ENCODE measurements at places on chromosomes 3 and 15.

DNA sequence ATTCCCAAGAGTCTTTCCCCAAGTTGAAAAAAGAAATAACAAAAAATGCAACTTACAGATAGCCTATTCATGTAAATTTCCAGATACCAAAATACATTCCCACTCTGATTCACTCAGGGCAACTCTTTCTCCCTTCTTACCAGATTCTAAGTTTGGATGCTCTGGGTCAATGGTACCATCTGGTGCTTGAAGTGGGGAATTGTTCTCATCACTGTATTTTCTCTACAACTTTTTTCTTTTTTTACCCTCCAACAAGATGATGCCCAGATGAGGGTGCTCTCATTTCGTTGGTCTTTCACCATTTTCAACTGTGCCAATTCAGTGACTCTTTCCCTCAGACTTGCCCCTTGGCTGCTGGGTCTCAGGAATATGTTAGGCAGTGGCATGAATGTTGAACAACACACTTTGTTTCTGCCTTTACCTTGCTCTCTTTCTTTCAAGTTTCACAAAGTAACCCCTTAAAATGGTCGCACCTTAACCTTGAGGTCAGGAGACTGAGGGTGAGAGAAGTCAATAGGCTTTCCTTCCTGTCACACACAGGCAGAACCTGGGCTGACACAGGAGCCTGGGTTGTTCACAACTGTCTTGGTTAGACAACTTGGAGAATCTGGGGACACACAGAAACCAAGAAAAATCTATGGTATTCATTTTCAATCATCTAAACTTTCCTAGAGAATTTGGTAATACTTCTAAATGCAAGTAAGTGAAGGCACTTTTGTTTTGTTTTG lies 330.7 kb upstream of the SLCO3A1 start:
- DNase-seq, result no peak

GRCh38 chr3:43695443-43695842 lies 4.7 kb downstream of the ABHD5 start:
- DNase-seq, result no peak

DNA sequence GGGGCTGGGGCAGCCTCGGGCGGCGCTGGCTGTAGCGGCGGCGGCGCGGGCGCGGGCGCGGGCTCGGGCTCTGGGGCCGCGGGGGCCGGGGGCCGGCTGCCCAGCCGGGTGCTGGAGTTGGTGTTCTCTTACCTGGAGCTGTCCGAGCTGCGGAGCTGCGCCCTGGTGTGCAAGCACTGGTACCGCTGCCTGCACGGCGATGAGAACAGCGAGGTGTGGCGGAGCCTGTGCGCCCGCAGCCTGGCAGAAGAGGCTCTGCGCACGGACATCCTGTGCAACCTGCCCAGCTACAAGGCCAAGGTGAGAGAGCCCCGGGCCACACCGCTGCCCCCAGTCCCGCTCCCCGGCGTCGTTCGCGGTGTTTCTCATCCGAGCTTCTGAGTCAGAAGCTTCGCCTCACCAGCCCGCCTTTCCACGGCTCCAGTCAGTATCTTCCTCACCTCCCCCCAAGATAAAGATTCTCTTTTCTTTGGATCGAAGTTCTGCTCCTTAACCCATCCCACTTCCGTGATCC lies 600 bp downstream of the FBXO45 start:
- peak; percentile 4 for DNase-seq

DNA sequence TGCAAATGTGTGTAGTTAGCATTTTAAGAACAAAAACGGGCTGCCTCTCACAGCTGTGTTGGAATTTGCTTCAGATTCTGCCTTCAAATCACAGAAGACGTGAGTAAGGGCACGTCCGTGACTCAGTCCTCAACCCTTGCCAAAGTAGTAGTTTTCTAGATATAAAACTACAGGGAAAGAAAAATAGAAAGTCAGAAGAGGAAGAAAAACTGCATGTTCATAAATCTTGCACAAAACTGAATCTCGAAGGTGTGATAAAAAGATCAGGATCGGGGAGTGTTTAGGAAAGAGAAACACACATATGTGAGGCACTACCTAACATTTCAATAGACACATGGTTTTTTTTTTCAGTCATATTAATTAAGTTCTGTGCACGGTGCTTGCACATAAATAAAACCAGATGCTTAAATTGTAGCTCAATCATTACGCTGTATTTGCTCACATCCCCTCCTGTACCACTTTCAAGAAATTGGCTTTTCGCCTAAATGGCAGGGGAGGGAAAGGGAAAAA lies 71.7 kb downstream of the P3H2 start:
- DNase-seq, result no peak

GRCh38 chr3:52798978-52799476 lies 4.4 kb downstream of the ITIH3 start:
- no peak for DNase-seq

DNA sequence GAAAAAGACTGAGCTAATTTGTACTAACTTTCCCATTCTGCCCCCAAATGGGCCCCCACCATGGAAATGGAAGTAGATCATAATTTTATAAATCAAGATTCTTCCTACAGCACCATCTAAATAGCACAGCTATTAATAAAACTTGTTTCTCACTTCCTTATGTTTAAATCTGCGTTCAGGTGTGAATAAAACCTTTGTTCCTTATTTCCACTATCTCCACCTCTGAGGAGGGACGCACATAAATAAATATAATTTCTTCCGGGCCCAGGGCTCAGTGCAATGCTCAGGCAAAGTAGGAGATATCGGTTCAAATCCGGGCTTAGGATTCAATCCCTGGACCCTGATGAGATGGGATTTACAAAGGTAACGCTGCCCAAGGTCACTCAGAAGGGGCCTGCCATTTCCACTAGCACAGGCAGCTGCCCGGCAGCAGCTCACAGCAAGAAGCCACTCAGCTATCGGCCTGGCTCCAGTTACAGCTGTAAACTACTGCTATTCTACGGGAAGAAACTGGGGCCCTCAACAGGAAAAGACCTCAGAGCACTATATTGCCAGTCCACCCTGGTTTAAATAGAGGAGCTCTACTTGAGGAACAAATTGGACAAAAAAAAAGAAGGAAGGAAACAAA lies 52.5 kb downstream of the FOXP1 start:
- DNase-seq, result no peak

GRCh38 chr3:131454501-131454900 lies 48.3 kb downstream of the MRPL3 start:
- no peak for DNase-seq

DNA sequence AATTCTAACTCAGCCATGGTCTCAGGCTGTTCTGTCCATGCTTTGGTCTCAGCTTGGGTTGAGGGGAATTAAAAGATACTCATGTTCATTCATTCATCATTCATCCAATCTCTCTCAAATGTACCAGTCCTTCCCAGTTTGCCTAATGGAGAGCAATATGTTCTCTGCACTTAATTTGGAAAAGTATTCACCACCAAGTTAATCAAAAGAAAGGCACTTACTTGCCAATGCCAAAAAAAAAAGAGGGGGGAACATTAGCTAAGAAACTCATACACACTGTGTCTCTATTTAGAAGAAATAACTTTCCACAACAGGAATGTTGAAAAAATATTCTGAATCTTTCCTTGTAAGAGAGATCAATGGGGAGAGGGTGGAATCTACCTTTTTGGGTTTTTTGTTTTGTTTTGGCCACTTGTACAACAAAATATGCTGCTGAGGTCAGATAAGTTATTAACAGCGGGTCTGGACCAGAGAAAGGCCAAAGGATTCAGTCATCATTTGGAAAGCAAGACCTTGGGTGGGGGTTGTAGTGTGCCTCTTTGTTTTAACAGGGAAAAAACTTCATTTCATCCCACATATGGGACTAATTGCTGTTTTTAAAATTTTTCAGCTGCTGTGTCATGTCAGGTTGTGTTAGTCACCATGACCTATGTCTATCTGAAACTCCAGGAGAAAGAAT lies 152.3 kb downstream of the FBN1 start:
- peak; percentile 74 for DNase-seq

GRCh38 chr15:68187559-68187958 lies 17.6 kb downstream of the CALML4 start:
- DNase-seq, result no peak

- DNase-seq, result no peak
Measured at GRCh38 chr15:36075333-36075732, 504.1 kb upstream of the CDIN1 start.

DNA sequence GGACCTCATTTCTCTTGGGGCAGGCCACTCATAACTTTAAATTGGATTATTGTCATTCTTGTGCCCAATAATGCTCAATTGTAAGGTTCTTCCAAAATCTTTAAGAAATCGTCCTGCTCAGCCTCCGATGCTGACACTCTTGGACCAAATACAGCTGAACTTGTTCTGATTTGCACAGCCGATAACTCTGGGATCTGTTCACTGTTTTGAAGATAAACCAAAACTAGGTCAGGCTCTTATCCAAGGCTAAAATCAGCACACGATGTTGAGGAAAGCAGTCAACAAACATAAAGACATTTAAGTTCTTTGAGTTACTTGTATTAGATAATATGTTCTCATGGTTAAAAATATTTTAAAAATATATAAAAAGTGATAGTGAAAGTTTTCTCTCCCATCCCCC lies 52.0 kb upstream of the NEO1 start:
- DNase-seq, result no peak

DNA sequence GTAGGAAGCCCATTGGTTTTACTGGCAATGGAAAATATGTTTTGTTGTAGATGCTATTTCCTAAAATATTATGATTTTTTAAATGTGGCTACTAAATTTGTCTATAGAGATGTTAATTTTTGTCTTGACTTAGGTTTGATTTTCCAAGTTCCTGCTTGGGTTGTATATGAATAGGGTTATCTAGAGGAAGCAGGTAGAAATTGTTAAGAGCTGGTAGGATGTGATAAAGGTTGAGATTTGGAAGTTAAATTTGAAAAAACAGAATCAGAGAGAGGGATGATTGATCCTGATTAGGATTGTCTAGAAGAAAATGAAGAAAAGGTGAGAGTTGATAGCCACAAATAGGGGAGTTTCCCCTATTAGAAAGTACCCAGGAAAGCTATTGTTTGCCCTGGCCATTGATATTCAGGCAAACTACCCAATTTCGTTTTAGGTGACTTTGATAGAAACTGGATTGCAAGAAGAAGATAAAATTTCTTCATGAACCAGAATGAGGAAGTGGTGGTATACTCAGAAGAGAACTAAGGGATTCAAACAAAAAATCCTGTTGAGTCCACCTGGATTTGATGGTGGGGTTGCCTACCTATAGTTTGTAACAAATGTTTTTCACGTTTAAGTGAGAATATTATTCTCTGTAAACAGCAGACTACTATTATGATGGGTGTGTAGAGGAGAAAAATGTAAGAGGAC lies 91.2 kb upstream of the PHLDB2 start:
- DNase-seq, result no peak

- DNase-seq, result no peak
Measured at GRCh38 chr15:27782125-27782524, 317.0 kb downstream of the OCA2 start.

DNA sequence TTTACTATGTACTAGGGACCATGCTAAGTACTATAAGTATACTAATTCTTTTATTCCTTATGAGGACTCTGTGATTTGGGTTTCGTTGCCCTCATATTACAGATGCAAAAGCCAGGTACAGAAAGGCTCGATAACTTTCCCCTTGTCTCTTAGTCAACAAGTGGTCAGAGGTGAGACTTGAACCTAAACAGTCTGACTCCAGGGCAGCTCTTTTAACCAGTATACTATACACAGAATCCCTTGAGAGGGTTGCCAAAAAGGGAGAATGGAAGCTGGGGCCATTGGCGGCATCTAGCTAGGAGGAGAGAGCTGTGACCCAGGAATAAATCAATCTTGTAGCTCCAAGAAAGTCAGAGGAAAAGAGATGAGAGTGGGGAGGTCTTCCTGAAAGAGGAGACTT lies 92.4 kb downstream of the TOP2B start:
- no peak for DNase-seq

DNA sequence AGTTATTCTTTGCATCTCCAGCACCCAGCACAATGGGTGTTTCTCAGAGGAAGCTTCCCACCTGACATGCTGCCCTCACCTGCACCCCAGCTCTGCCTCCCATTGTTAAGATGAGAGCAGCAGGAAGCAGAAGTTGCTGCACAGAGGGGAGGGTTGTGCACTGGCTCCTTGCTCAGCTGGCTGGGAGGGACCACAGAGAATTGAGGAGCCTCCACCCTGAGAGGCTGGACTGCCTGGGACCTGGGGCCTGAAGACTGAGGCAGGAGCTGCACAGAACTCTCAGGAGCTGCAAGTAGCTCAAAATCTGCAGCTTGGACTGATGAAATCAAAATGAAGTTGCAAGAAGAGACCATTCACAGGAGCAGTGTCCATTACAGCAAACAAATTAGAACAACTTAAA lies 222.3 kb upstream of the LINGO1 start:
- no peak for DNase-seq

- DNase-seq, result no peak
Measured at GRCh38 chr15:91183596-91183995, 83.5 kb downstream of the SV2B start.

- peak; percentile 58 for DNase-seq
Measured at GRCh38 chr3:11719406-11720303, 75.9 kb upstream of the VGLL4 start.

GRCh38 chr3:27963519-27963918 lies 241.4 kb upstream of the EOMES start:
- DNase-seq, result no peak

GRCh38 chr3:116188231-116188785 lies 257.0 kb downstream of the LSAMP start:
- DNase-seq, result no peak

GRCh38 chr3:187169231-187169960 lies 27.9 kb upstream of the RTP1 start:
- no peak for DNase-seq

GRCh38 chr15:65101411-65101890 lies 13.5 kb downstream of the UBAP1L start:
- DNase-seq, result no peak

GRCh38 chr15:78083186-78083585 lies 5.7 kb upstream of the TBC1D2B start:
- no peak for DNase-seq

- no peak for DNase-seq
Measured at GRCh38 chr3:74233091-74233490, 381.4 kb downstream of the CNTN3 start.

- no peak for DNase-seq
Measured at GRCh38 chr3:8581806-8582445, 62.7 kb downstream of the SSUH2 start.

DNA sequence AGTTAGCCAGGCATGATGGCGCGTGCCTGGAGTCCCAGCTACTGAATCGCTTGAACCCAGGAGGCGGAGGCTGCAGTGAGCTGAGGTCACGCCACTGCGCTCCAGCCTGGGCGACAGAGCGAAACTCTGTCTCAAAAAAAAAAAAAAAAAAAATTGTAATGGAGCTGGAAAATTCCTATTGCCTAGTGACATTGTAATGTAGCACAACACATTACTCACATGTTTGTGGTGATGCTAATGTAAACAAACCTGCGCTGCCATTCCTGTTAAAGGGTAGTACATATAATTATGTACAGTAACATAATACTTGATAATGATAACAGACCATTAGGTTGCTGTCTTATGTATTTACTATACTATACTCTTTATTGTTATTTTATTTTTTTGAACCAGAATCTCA lies 39.1 kb downstream of the KNL1 start:
- DNase-seq, result no peak

- DNase-seq, result no peak
Measured at GRCh38 chr3:125211523-125212090, 941 bp downstream of the SLC12A8 start.
